ENCODE measurements at places on chromosomes 13 and 19. TPM values are rescaled to one million over a fixed set of nuclear protein-coding genes. Genes with fewer than 3 reads are reported as not detected.

- no peak overlapping the region for H3K27ac ChIP-seq
- no peak overlapping the region for H3K4me3 ChIP-seq
- no peaks in the 10 kb centered on the region for H3K36me3 ChIP-seq
Measured at GRCh38 chr19:28876609-28877123, 336.3 kb downstream of the UQCRFS1 start.

- H3K36me3 ChIP-seq, result peaks cover 25% of the 10 kb centered on the region
- H3K4me3 ChIP-seq, result no peak within 1 kb of the TSS
- H3K27me3 ChIP-seq, result no peaks in the 10 kb centered on the region
Measured at GRCh38 chr19:14085309-14085995, at the start of gene C19orf67. TSS of gene C19orf67 (minus strand) at chr19:14085783. CDS start at chr19:14085627, 156 bp downstream.

DNA sequence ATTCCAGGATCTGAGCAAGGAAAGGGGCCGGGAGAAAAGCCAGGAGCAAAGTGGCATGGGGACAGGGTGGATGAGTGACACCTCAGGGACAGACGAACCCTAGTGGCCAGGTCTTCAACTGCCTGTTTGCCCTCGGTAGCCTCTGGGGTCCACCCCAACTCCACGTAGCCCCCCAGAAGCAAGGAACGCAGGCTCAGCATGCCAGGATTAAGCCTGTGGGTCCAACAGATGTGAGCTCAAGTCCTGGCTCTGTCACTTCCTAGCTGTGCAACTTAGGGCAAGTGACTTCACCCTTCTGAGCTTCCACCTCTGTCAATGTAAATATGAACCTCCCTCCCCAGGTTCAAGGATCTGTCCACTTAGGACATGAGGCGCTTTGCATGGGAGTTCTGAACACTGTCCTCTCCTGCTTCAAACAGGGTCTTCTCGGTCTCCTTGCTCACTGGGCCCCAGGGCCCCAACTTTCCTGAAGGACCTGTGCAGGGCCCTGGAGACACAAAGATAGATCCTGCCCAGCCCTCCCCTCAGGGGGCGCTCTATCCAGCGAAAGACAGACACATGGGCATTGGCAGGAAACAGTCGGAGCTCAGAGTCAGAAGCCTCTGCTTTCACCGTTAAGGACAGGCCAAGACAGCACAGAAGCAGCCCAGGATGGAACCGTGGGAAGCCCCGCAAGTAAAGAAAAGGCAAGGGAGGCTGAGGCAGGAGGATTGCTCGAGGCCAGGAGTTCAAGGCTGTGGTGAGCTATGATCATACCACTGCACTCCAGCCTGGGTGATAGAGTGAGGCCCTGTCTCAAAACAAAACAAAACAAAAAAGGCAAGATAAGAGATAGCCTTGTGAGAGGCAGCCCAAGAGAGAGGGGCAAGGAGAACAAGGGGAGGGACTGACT lies 13.2 kb downstream of the SYDE1 start:
- DNase-seq, result peak; percentile 55
- no peaks in the 10 kb centered on the region for H3K27me3 ChIP-seq
- no peak overlapping the region for H3K4me3 ChIP-seq
- H3K36me3 ChIP-seq, result peaks cover 54% of the 10 kb centered on the region

GRCh38 chr19:54158812-54159351 lies 639 bp downstream of the LENG1 start:
- peak overlapping the region; percentile 91 for H3K4me3 ChIP-seq
- peaks cover 50% of the 10 kb centered on the region for H3K4me1 ChIP-seq
- H3K27ac ChIP-seq, result peak overlapping the region; percentile 99
- H3K27me3 ChIP-seq, result no peaks in the 10 kb centered on the region
- DNase-seq, result peak; percentile 82
- peaks cover 34% of the 10 kb centered on the region for H3K36me3 ChIP-seq

DNA sequence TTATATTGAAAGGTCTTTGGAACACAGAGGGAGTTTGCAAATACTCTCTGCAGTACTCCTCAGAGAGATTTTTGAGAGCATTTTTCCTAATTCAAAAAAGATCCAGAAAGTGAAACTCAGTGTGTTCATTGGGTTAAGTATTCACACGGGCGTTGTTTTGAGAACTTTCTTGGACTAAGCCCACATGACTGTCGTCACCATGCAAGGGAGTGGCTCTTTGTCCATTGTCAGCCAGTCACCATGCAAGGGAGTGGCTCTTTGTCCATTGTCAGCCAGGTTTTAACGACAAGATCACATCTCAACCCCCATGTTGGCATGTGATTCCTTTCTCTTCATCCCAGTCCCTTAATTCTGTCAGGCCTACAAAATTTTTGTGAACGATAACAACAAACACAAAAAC lies 81.2 kb upstream of the STK24 start:
- H3K4me3 ChIP-seq, result no peak overlapping the region
- DNase-seq, result no peak
- H3K27me3 ChIP-seq, result peaks cover 3% of the 10 kb centered on the region
- no peak overlapping the region for H3K27ac ChIP-seq
- H3K36me3 ChIP-seq, result no peaks in the 10 kb centered on the region
- H3K4me1 ChIP-seq, result peaks cover 2% of the 10 kb centered on the region

GRCh38 chr19:17347361-17347760 lies 10.0 kb downstream of the GTPBP3 start:
- DNase-seq, result no peak
- peaks cover 2% of the 10 kb centered on the region for H3K36me3 ChIP-seq
- H3K4me1 ChIP-seq, result peaks cover 9% of the 10 kb centered on the region
- no peak overlapping the region for H3K4me3 ChIP-seq

- H3K27ac ChIP-seq, result no peak overlapping the region
- no peaks in the 10 kb centered on the region for H3K36me3 ChIP-seq
- DNase-seq, result no peak
- H3K4me1 ChIP-seq, result peaks cover 4% of the 10 kb centered on the region
Measured at GRCh38 chr19:50897612-50898011, 13.6 kb downstream of the KLK4 start.

DNA sequence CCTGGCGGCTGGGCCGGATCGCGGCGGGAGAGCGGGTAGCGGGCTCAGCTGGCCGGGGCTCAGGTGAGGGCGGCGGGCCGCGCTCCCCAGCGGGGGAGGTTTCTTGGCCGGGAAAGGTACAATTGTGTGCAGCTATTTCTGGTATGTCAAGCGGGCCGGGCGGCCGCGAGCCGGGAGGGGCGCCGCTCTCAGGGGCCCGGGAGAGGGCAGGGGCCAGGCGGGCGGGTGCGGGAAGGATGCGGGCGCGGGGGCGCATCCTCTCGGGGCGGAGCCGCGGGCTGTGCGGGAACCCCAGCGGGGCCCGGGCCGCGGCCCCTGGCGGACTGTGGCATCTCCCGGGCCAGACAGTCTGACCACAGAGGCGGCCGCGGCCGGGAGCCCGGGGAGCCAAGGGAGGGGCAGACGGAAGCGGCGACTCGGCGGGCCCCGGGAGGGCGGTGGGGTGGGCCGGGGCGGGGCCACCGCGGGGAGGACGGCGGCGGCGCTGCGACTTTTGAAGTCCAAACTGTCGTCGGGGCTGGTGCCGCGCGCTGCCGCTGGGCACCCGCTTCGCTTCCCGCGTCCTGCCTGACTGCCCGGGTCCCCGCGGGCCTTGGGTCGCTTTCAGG lies at the start of gene LMO7:
TSS of gene LMO7 (plus strand) at position 503 of the 608 bp plus-strand sequence. CDS start 328 bp downstream, outside the sequence.
- DNase-seq, result peak; percentile 84
- peaks cover 14% of the 10 kb centered on the region for H3K4me1 ChIP-seq
- peaks cover 1% of the 10 kb centered on the region for H3K36me3 ChIP-seq
- H3K27ac ChIP-seq, result no peak within 1 kb of the TSS

DNA sequence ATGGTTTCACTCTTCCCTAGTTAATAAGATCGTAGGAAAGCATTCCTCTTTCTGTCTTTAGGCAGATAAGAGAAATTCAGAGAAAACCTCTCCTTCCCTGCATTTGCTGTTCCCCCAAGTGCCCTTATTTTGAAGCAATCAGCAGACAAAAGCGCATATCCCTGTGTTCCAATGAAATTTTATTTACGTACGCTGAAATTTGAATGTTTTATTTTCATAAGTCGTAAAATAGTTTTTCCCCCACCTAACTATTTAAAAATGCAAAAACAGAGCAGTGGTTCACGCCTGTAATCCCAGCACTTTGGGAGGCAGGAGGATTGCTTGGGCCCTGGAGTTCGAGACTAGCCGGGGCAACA lies 17.2 kb upstream of the MRI1 start:
- H3K36me3 ChIP-seq, result peaks cover 9% of the 10 kb centered on the region
- H3K27me3 ChIP-seq, result no peaks in the 10 kb centered on the region
- DNase-seq, result no peak
- H3K4me3 ChIP-seq, result peak overlapping the region; percentile 92
- H3K4me1 ChIP-seq, result peaks cover 17% of the 10 kb centered on the region

FARP1 gene
- total RNA-seq, result 0.37 TPM

CAMSAP3 gene
- total RNA-seq, result 0.09 TPM
